CD8-positive, alpha-beta T cell (primary cell): ENCODE measurements at places on chromosomes 5 and 9.

GRCh38 chr9:98611319-98611718 lies 97.4 kb downstream of the GABBR2 start:
- DNase-seq, result no peak

DNA sequence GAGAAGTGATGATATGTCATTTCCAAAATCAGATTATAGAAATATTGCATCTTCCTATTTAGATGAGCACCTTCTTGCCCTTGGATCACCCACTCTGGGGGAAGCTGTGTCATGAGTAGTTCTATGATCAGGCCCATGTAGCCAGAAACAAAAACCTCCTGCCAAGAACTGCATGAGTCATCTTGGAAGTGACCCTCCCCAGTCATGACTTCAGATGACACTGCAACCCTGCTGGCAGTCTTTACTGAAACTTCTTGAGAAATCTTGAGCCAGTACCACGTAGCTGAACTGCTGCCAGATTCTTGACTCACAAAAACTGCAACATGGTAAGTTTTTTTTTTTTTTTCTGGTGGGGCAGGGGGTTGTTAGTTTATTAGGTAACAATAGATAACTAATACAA lies 439.6 kb upstream of the PTGER4 start:
- no peak for DNase-seq

GRCh38 chr5:50763846-50764245 lies 97.4 kb downstream of the PARP8 start:
- no peak for DNase-seq

- DNase-seq, result no peak
These were observed 67.4 kb upstream of the ZNF618 start for GRCh38 chr9:113808391-113809358.

DNA sequence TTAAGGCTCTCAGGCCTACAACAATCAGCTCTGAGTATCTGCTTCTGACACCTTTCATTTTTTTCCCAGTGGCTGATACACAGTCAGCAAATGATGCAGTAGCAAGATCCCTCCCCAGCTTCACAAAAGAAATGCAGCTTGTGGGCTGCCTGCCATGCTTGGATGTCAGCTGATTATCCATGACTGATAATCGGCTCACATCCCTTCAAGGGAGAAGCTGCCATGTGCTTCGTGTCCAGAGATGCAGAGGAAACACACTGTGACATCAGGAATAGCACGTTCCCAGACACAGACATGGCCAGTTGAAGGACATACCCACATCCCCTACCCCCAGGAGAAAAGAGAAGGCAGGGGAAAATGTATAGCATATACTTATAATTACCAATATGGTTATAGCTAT lies 27.9 kb downstream of the TMEM215 start:
- no peak for DNase-seq

DNA sequence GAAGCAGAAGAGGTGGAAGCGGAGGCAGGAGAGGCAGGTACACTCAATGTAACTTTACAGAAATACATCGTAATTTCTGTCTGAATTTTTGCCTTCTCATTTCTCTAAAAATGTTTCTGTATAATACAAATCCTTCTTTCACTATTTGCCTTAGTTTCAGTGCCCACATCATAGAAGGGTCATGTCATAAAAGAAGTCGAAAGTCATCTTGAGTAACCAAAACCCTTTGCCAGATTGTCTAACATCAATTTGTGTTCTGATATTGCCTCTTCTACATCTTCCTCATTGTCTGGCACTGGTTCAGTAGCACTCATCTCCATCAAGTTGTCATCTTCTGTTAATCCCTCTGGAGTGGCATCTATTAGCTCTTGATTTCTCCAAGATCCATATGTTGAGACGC lies 6.2 kb upstream of the CYFIP2 start:
- DNase-seq, result no peak

- DNase-seq, result no peak
These were observed 24.8 kb downstream of the SARDH start for GRCh38 chr9:133713150-133713959.

DNA sequence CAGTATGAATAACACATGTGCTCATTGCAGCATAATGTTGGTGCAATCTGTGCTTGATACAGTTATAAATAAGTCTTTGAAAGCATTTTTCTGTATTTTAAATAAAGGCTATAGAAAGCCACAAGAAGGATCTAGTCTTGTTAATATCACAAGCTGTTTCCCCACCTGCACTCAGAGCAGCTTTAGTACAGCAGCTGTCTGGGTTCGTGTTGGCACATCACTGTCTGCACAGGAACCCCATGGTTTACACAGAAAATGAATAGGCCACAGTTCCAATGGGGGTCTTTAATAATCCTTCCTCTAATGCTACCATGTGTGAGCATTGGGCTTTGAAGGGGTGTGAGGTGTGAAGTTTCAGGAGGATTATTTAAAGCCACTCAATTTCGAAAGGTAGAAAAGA lies 2269.7 kb downstream of the MAT2B start:
- no peak for DNase-seq

DNA sequence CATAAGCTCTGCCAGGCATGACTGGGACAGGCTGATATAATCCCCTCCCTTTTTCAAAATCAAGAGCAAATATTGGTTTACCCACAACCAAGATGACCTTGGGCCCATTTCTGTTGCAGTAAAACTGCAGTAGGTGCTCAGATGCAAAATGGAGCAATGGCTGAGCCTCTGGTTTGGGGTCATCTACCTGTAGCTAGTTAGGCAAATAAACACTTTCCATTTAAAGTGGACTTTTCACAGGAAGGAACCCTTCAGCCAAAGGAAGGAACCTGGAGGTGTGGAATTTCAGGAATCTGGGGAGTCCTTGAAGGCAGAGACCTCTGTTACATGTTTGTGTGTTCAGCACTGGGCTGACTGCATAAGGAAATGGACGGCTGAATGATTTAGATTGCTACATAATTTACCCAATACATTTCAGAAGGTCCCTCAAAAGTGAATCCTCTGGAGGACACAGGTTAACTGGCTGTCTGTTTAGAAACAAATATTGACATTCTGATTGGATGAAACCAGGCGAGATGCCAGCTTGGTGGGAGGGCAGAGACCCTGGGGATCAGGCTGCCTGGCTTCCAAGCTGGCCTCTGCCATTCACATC lies 170.1 kb upstream of the ZNF618 start:
- no peak for DNase-seq

DNA sequence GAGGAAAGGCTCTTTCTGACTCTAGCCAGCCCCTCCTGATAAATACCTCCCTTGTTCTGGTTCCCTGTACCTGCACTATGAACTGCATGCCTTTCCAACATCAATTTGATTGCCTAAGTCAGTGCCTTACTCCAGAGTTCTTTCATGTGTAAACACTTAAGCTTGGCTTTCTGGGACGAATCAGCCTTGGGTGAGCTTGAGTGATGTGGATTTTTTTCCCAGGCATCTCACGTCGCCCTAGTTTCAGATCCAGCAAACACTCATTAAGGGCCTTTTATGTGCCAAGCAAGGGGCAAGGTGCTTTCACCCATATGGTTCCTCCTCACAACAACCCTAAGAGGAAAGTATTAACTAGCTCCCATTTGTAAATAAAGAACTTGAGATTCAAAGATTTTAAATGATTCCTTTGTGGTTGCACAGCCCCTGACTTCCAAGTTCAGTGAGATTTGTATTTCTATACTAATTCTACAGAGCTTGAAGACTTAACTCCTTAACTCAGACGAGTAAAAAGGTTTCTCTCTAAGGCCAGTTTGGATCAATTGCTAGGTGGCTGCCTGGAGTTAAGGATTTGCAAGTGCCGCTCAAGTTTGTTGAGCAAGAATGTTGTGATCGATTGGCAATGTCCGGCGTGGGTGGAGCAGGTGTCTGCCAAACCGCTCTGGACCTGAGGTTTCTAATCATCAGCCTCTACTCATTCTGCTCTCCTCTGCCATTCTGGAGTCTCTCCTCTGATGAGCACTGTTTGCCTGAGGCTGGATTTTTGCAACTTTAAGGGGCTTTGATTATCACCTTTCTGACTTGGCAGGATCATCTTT lies 20.2 kb upstream of the TJP2 start:
- no peak for DNase-seq

DNA sequence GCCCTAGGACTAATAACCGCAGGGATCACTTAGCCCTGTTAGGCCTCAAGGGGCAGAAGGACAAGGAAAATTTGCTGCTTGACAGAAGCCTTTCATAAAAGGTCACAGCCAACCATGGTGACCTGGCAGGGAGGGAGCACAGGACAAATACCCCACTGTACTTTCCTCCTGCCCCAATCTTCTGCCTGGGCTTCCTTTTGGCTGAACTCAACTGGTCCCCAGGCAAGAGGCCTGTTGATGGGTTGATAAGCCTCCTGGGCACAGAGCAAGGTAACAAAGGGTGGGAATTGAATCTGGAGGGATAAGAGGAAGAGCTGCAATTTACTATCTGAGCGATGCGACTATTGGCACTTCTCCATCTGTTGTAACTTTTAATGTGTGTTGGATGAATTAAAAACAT lies 392.9 kb downstream of the RASEF start:
- no peak for DNase-seq

DNA sequence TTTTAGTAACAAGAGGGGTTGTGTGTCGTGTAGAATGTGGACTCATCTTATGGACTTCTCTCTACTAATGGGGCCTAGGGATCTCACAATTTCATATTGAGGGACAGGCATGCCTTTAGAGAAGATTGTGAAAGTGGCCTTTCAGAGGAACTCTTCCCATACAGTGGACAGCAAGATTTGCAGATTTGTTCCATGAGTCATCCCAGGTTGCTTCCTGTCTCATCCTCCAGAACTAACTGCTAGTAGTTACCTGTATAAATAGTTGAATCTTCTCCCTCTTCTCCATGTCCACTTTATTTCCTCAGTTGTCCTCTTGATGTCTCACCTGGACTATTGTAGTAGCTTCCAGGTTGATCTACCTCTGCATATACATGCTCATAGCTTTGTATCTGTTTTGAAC lies 997.5 kb upstream of the CTNND2 start:
- DNase-seq, result no peak

- no peak for DNase-seq
These were observed 50.6 kb downstream of the LNPEP start for GRCh38 chr5:96986450-96986849.

GRCh38 chr5:146894753-146895521 lies 16.4 kb upstream of the PPP2R2B start:
- DNase-seq, result no peak

- no peak for DNase-seq
These were observed 20.7 kb downstream of the TTC39B start for GRCh38 chr9:15286161-15286821.

GRCh38 chr5:170597872-170598271 lies 94.1 kb downstream of the KCNIP1 start:
- no peak for DNase-seq

DNA sequence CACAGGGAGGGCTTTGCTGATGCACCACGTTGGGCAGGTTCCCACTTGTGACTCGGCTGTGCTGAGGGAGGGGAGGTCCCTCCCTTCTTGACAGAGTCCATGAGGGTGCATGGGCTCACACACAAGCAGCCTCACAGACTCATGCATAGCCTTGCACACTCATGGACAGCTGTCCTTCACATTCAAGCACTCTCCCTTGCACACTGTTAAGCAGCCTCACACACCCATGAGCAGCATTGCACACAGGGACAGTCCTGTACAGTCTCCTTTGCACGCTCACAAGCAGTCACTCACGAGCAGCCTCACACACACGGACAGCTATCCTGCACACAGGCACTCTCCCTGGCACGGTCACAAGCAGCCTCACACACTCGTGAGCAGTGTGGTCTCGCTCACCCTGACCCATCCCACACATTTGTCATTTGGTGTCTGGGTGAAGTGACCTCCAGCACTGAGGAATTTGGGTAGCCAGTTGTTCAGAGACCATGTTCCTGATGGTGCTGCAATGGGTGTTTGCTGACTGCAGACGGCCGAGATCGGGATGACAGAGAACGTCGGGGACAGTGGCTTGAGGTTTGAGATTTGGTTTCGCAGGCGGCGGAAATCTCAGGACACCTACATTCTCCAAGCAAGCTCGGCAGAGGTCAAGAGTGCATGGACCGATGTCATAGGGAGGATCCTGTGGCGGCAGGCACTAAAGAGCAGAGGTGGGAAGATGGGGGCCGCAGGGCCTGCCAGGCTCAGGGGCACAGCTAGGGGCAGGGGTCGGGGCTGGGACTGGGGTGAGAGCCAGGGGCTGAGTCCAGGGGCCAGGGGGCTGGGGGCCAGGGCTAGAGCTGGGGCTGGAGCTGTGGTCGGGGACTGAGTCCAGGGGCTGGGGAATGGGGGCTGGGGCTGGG lies 17.7 kb upstream of the LRRC14B start:
- no peak for DNase-seq

DNA sequence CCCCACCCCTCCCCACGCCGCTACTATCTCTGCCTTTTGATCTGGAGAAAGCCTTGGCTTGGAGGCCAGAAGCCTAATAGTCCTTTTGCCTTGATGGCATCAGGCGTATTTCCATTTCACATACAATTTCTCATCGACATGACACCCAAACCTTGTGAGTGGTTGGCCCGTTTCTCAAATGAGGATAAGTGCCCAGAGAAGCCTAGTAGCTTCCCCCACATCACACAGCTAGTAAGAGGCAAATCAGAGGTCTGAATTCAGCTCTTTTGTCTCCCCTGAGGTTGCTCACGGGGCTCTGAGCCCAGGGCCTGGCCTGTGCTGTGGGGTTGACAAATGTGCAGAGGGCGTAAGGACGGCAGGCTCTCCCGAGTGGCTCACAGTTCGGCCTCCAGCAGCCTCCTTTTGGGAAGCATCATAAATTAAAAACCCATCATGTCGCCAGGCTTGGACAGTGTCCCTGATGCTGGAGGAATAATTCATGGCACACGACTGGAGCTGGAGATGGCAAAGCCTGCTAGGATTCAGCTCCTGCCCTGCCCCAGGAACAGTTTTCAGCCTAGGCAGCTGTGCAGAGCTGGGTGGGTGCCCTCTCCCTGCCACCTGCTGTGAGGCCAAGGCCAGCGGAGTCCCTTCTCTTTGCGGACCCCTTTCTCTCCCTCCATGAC lies 263.8 kb downstream of the NSG2 start:
- no peak for DNase-seq

DNA sequence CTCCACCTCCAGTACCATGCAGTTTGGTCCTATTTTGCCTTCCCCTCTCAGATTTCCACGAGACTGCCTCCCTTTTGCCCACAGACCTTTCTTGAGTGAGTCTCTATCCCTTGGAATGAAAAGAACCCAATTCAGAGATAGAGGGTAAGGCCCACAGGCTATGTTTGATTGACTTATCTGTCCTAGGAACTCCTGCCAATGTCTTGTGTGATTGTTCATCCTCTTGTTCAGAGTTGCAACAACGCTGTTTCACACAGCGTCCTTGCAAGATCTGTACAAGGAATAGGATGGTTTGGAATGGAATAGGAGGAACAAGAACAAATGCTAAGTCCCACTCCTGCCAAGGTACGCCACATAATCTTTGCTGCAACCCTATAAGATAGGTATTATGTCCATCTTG lies 142.2 kb upstream of the ABCA1 start:
- no peak for DNase-seq
